ENCODE measurements at places on chromosomes 3 and 15.

GRCh38 chr3:170083343-170083742, 45.5 kb downstream of the GPR160 start:
- DNase-seq: no peak

- DNase-seq: no peak
Measured at GRCh38 chr15:34241376-34242330, 16.8 kb downstream of the EMC4 start.

GRCh38 chr3:172726380-172726779, 15.5 kb upstream of the NCEH1 start:
- DNase-seq: no peak

- DNase-seq: no peak
Measured at GRCh38 chr3:107384907-107385306, 7.7 kb downstream of the CCDC54 start.

- DNase-seq: no peak
Measured at GRCh38 chr15:49168016-49168415, 2.0 kb upstream of the GALK2 start.

GRCh38 chr3:40262331-40262730, 47.2 kb upstream of the EIF1B start:
- DNase-seq: no peak

DNA sequence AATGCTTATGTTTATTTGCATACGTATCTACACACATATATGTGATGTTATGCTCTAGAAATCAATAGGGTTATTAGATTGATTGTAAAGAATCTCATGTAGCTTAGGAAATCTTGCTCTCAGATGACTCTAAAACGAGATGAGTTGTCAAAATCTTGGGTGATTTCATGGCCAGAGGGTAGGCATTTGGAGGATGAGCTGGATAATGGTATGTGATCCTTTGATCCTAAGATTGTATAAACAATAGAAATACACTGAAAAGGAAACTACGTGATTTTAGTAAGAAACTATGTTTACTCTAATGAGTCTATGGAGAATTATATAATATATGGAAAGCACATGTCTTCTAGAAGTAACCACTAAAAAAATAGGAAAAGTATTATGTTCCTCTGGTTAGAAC, 676.6 kb downstream of the NSUN3 start:
- no peak for DNase-seq

GRCh38 chr3:112653881-112654300, 12.9 kb upstream of the CCDC80 start:
- DNase-seq: no peak

DNA sequence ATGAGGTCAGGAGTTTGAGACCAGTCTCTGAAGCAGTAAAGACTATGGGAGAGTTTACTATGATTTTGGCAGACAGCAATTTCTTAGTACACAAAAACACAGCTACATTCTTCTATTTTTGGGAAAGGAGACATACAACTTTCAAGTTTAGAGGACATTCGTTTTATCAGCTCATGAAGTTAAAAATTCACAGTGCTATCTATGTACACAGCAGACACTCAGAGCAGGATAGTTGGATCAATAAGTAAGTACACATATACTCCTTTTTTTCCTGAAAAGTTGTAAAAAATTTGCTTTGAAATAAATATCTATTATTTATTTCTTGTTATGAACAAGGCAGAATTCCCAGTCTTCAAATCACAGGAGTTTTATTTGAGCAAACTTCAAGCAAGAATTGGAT, 159.7 kb downstream of the SERPINI1 start:
- DNase-seq: no peak

DNA sequence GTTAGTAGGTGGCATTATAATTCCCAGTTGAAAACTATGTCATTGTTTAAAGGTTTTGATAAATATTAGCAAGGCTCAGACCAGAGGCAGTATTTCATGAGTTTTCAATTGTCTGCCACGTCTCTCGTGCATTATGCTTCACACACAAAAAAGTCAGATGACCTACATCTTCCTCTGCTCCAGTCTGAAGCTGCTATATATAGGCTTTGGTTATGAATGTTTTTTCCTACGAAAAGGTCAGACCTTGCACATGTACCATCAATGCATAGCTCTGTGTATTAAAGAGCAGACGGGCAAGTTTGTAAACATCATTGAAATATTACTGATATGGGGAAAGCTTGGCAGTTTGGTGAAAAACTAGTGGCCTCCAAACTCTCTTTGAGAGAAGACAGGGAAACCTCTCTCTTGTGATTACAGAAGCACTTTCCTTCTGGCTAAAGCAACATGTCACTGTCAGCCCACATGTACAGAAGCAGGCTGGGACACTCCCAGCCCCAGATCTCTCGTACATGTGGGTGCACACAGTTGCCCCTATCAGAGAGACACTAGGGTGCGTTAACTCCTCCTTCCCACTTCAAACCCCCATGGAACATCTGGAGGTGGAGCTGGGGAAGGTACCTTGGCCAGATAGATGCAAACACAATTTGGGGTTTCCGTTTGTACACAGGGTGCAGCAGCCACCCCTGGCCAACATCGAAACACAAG, 184.0 kb upstream of the BCL6 start:
- no peak for DNase-seq

- DNase-seq: no peak
Measured at GRCh38 chr3:133506215-133506901, 67.1 kb upstream of the CDV3 start.

GRCh38 chr15:101533371-101534140, 44.0 kb upstream of the PCSK6 start:
- no peak for DNase-seq

GRCh38 chr3:15436246-15436645, 8.8 kb downstream of the EAF1 start:
- no peak for DNase-seq

DNA sequence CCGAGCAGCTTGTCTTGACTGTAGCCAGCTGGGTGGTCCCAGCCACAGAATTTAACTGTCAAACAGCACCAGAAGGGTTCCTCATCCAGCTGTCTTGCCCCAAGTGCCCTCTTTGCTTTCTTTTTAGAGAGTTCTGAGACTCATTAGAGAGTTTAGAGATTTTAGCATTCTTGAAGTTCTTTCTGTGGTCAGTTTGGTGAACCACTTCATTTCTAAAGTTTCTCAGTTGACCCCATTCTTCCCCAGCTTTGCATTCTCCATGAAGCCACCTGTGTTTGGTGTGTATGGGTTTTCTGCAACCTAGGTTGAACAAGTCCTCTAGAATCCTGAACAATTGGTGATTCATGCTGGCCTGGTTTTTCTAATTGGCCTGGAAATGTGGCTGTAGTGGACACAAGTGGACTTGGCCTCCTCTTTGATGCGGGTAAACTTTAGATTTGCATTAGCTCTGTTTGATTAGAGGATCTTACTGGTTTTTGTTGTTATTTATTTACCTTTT, 33.7 kb downstream of the FLNB start:
- DNase-seq: no peak

DNA sequence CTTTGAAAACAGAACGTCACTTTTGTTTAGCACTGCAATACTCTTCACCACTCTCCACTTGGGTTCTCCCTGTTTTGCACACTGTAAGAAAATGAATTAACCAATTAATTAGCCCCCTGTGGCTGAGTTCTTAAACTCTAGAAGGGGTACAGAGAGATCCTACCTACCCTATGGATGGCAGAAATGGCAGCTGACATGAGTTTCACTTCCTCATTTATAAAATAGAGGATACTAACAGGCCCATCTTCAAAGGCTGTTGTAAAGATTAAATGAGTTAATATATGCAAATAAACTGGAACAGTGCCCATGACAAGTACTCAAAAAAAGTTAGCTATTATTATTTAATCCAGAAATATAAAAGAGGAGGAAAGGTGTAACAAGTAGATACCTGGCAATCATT, 36.9 kb downstream of the SUCLG2 start:
- DNase-seq: no peak

DNA sequence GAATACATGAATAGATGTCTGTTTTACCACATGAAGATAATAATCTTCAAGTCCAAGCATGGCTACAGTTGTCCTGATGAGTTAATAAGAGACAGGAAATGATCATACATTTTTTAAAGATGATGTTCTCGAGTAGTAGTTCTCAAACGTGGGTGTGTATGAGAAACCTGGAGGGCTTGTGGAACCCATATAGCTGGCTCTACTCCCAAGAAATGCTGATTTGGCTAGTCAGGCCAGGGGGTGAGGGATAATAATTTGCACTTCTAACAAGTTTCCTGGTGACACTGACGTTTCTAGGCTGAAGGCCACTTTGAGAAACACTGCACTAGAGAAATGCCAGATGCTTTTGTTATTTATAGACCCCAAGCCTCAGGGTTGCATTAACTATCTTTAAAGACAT, 37.0 kb downstream of the ROPN1B start:
- DNase-seq: no peak

- DNase-seq: peak; percentile 62
Measured at GRCh38 chr3:4517643-4518311, 24.6 kb downstream of the ITPR1 start.

DNA sequence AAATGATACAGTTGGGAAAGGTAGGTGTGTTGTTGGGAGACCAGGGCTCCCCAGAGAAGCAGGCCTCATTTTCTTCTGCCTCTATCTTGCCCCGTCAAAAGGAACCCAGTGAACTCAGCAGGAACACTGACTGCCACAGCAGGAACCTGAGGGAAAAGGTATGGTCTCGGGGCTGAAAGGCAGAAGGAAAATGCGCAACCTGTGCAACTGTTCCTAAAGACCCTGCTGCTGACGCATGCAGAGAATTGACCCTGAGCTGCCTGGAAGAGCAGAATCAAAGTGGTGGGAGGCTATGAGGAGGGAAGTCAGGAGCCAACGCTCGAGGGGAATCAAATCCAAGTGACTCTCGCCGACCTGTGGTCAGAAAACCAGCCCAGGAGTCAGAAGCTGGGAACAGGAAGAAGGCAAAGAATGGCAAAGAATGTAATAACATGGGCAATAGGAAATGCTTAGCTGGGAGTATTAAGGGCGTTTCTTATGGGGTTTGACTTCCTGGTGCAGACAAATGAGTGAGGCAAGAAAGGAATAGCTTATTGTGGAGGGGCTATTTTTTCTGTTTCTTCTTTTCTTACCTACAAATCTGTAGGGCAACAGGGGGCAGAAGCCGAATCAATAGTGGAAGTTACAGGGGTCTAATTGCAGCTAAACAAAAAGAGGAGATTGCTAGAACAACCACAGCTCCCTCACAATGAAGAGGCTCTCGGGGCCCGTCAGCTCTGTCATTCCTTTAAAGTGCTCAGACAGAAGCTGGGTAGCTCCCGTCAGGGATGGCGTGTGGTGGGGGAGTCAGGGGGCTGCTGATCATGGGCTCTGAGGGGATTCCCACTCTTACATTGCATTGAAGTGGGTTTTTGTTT, 65.4 kb upstream of the DLG1 start:
- no peak for DNase-seq

- no peak for DNase-seq
Measured at GRCh38 chr3:171741377-171741776, 68.9 kb downstream of the PLD1 start.

GRCh38 chr3:183298701-183299153, 45.7 kb downstream of the B3GNT5 start:
- DNase-seq: no peak

- DNase-seq: no peak
Measured at GRCh38 chr3:111159391-111159790, 87.8 kb downstream of the NECTIN3 start.

GRCh38 chr15:31526916-31527690, 200.5 kb downstream of the KLF13 start:
- no peak for DNase-seq

GRCh38 chr3:24831221-24831620, 336.6 kb upstream of the THRB start:
- no peak for DNase-seq

- DNase-seq: no peak
Measured at GRCh38 chr3:31142139-31142538, 247.7 kb upstream of the GADL1 start.

DNA sequence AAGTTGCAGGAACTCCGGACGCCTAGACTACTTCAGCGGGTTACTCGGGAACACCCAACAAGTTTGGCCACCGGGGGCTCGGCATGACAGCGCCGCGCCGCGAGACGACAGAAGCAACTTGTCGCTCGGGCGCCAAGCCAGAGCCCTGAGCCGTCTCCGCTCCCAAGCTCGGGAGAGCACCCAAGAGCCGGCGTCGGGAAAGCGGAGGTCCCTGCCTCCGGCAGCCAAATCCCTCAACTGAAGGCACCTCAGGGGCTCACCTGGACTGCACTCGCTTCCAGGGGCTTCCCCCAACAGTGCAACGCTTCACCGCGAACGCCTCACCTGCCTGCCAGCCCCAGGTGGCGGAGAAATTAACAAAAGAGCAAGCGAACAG, 640 bp downstream of the MB21D2 start:
- DNase-seq: no peak

DNA sequence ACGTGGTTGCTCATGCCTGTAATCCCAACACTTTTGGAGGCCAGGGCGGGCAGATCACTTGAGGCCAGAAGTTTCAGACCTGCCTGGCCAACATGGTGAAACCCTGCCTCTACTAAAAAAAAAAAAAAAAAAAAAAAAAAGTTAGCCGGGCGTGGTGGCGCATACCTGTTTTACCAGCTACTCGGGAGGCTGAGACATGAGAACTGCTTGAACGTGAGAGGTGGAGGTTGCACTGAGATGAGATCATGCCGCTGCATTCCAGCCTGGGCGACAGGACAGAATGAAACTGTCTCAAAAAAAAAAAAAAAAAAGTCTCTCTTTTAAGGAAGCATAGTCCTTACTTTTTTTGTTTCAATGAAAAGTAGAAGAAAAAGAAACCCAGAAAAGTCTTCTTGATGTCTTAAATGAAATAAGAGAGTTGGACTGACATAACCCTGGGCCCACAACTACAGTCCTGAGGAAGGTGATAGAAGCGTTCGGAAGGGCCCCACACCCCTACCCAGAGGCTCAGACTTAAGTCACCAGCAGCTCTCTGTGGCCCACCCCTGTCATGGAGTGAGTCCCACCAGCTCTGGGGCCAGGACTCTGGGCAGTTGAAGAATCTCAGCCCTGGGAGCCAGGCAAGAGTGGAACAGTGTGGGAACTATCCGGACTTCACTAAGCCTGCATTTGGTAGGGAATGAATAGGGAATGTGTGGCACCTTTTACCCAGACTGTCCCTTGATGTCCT, 2.6 kb downstream of the NME9 start:
- no peak for DNase-seq

DNA sequence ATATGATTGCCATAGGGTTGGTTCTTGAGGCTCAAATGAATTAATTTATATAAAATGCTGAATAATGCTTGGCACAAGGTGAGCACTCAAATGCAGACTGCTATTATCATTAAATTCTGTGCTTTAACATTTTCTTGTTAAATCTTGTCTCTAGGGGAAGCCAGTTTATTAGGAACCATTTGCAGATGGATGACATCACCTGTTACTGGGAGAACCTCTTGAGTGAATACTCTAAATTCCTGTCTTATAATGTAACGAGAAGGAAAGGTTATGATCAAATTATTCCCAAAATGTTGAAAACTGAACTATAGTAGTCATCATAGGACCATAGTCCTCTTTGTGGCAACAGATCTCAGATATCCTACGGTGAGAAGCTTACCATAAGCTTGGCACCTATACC, 6.2 kb upstream of the TIMMDC1 start:
- no peak for DNase-seq

DNA sequence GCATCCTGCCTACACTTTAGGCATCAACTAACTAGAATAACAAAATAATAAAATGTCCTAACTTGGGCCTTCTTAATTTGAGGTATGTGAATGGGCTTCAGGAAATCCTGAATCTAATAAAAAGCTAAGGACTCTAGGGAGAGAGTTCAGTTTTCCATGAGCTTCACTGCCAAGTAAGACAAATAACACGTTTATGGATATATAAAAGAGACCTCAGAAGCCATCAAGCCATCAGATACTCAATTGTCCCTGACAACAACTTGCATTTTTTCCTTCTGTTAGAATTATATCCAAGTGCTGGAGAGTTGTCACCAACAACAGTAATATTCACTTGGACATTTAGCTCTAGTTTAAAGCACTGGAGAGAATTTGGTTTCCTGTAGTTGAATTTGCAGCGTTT, 102.4 kb upstream of the IGSF10 start:
- DNase-seq: no peak

Data from KG1 (cell line).